ENCODE measurements at places on chromosomes 6 and 20.

- no peak for DNase-seq
These were observed 66.0 kb downstream of the KIZ start for GRCh38 chr20:21191839-21192238.

DNA sequence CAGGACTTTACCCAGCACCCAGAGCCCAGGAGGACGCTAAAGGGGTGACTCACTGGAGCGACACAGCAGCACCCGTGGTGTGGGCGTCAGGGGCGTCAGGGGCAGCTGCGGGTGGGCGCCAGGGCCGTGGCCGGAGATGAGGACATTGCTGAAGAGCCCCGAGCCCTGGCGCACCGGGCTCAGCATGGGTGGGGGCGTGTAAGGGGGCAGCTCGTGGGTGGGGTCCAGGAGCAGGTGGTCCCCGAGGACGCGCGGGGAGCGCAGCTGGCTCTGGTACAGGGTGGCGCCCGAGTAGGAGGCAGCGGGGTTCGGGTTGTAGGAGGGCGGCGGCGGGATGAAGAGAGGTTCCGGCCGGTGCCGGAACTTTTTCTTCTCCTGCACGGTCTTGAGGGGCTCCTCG lies 41.6 kb upstream of the MRPS10 start:
- no peak for DNase-seq

DNA sequence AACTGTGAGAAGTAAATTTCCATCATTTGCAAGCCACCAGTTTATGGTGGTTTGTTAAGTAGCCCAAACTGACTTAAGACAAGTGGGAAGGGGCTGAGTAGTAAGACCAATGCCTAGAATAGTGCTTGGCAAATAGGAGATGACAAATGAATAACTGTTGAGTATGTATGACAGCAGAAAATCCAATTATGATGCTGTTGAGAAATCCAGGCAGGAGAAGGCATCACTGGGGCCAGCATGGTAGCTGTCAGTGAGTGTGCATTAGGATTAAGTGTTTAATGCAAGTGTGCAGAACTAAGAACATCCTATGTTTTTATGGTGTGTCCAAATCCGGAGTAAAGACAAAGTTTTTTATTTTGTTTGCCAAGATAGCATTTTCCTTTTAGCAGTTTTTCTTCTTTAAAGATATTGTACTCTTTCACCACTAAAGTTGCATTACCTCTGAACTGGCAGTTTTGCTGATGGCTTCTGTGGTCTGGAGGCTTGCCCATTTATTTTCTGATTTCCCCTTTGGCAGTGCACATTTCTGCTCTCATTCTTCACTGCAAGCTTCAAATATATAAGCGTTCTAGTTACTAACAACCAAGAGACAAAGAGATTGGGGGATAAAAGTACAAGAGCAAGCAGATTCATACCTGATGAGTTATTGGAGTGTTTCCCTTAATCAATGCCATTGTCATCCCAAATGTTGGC lies 289.7 kb downstream of the KCNQ5 start:
- peak; percentile 74 for DNase-seq

GRCh38 chr6:111580826-111581505 lies 24.7 kb downstream of the TRAF3IP2 start:
- DNase-seq = no peak

- DNase-seq = no peak
These were observed 110.9 kb downstream of the RPP40 start for GRCh38 chr6:4892785-4893485.

- no peak for DNase-seq
These were observed 114.8 kb downstream of the FOXO3 start for GRCh38 chr6:108675226-108676200.

DNA sequence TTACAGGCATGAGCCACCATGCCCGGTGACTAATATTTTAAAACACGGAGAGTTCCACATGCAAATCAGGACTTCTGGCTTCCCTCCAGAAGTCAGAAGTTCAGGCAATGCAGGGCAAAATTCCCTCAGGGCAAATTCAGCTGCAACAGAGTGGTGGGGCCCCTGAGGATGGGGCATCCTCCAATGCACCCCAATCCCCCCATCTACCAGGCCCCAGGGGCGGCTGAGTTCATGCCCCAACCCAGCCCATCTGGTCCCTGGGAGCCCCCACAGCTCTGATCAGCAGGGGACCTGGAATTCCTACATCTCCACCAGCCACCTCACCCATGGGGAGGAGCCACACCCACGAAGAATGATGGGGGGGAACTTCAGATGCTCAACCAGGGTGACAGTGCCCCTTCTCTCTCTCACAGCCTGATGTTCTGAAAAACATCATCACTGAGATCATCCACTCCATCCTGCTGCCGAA lies 22.6 kb downstream of the BPIFB1 start:
- DNase-seq = no peak

DNA sequence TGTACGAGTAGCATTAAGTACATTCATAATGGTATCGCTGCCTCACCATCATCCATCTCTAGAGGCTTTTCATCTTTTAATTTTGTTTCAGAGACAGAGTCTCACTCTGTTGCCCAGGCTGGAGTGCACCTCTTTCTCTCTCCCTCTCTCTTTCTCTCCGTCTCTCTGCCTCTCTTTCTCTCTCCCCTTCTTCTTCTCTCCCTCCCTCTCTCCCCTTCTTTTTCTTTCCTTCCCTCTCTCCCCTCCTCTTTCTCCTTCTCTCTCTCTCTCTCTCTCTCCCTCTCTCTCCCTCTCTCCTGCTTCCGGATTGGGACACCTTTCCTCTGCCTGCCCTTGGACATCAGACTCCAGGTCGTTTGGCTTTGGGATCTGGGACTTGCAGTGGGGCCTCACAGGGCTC lies 17.6 kb upstream of the TAF4 start:
- no peak for DNase-seq

- no peak for DNase-seq
These were observed 175.1 kb downstream of the PLCB4 start for GRCh38 chr20:9243986-9244385.

DNA sequence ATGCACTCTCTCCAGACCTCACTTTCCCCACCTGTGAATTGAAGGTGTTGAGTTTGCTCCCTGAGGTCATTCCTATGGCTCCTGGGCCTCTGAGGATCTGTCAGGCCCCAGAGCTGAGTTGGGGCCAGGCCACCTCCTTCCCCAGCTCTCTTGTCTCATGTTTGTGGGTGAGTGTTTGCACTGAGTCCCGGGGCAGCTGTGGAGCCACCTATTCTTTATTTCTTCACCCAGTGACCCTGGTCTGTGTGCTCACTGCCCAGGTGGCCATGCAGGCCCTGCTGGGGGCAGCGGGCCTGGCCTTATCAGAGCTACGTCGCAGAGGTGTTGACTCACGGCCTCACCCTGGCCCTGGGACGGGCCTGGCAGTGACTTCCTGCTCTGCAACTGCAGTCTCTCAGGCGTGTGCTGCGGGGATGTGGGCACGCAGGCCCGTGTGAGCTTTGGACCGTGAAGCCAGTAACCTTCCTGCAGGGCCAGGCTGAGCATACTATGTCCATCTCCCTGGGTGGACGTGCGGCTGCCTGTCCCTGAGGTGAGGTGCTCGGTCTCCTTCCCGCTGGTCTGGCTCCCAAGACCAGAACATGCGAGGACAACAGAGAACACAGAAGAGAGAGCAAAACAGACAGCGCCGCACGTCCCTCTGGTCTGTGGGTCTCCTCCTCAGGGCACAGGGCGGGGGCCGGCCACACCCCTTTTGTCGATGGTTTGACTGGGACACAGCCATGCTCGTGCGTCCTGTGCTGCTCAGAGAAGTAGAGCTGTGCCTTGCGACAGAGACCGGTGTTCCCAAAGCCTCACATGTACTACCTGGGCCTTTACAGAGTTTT lies 12.1 kb downstream of the TMEM181 start:
- DNase-seq = no peak

GRCh38 chr6:154156135-154156896 lies 117.3 kb downstream of the OPRM1 start:
- peak; percentile 68 for DNase-seq

- no peak for DNase-seq
These were observed 172.3 kb downstream of the EPM2A start for GRCh38 chr6:145562771-145563615.

GRCh38 chr6:43124481-43124880 lies 46.6 kb upstream of the SRF start:
- no peak for DNase-seq

- no peak for DNase-seq
These were observed 52.8 kb downstream of the FOXC1 start for GRCh38 chr6:1662534-1662933.

DNA sequence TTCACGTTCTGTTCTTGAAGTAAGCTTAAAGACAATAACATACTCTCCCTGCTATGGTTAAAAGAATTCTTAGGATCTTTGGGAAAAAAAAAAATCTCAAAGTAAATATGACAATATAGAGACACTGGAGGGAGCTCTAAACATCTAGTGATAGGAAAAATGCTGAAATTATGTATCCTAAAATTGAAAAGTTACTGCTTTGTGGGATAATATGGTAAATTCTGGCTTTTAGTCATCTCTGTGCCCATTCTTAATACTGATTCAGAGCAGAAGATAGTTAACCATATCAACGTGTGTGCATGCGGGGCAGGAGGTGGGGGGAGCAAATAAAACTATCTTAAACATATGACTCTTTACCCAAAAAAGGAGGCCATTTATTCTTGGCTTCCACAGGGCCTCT lies 165.4 kb downstream of the GMPR start:
- no peak for DNase-seq

GRCh38 chr6:112372226-112372806 lies 25.2 kb downstream of the RFPL4B start:
- peak; percentile 3 for DNase-seq

DNA sequence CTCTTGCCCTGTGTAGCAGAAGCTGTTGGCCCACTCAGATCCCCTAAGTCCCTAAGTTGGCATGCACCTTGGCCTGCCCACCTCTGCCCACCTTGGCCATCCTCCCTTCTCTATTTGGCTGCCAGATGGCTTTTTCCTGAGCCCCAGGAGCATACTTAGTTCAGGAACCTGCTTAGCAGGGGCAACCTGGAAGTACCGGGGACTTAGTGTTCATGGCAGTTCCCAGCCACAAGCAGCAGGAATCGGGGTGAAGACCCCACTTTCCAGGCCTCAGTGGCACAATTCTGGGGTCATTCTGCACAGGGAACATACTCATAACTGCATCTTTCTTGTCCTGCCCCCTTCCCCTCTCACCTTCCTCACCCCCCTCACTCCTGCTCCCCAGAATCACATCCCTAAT lies 158.0 kb upstream of the PMEPA1 start:
- no peak for DNase-seq

- DNase-seq = peak; percentile 81
These were observed 580 bp upstream of the SYCP2 start for GRCh38 chr20:59933849-59934585.

DNA sequence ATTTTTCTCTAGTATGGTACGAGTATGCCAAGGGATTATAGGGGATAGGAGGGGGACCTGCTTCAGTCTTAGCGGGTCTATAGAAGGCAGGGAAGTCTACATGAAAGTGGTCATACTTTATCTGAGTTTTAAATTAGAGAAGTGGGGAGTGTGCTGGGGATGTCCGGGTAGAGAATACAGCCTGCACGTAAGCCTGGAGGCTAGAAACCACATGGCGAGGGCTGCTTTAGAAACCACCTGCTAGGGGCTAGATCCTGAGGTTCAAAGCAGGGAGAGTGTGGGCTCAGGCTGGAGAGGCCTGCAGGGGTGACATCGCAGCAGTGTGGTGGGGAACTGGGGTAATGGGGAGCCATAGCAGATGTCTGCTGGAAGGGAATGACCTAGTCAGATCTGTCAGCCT lies 85.2 kb downstream of the VEGFA start:
- no peak for DNase-seq

GRCh38 chr6:154210678-154211077 lies 145.9 kb downstream of the IPCEF1 start:
- DNase-seq = no peak

- no peak for DNase-seq
These were observed 57.2 kb downstream of the PRKN start for GRCh38 chr6:162670345-162670744.

DNA sequence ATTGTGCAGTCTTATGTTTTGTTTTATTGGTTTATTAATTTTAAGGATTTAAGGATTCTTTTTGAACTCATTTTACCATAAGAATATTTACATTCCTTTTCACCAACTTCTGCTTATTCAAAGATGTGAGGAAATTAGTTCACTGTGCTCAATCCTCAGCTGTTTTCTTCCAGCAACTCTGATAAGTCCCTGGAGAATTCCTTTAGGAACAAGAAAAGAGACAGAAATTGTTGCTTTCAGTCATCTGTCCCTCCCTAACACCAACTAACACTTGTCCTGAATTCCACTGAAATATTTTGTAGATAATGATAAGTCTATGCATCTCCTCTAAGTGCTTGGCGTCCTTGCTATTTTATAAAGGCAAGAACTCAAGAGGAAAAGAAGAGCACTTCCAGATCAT lies 334.8 kb upstream of the MARCKS start:
- no peak for DNase-seq

- no peak for DNase-seq
These were observed 74.7 kb upstream of the TMEM170B start for GRCh38 chr6:11462742-11463397.

DNA sequence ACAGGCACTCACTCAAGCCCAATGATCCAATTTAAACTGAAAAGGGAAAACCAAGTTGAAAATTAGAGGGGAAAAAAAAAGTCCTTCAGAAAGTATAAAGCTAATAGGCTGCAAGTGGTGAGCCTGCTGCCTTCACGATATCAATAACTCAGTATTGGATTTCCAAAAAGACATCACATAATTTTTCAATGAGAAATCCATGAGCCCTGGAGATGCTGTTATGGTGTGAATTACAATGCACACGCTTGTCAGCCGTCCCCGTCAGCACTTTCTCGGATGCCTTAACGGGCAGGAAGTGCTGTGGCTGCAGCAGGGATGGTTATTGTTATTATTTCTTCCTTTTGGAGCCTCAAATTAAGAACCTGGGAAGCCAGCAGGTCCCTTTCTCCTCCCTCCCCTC lies 138.5 kb downstream of the DHX35 start:
- no peak for DNase-seq

- DNase-seq = peak; percentile 16
These were observed 53.1 kb upstream of the EIF2S2 start for GRCh38 chr20:34165018-34165619.

GRCh38 chr6:33672808-33673207 lies 38.7 kb downstream of the UQCC2 start:
- DNase-seq = no peak

GRCh38 chr6:97066056-97066455 lies 141.5 kb downstream of the KLHL32 start:
- no peak for DNase-seq

- no peak for DNase-seq
These were observed 124.1 kb downstream of the PREX1 start for GRCh38 chr20:48703511-48704219.

GRCh38 chr20:58461104-58461503 lies 54.1 kb downstream of the APCDD1L start:
- no peak for DNase-seq

- DNase-seq = no peak
These were observed 39.6 kb downstream of the GRIK2 start for GRCh38 chr6:101433141-101433540.

DNA sequence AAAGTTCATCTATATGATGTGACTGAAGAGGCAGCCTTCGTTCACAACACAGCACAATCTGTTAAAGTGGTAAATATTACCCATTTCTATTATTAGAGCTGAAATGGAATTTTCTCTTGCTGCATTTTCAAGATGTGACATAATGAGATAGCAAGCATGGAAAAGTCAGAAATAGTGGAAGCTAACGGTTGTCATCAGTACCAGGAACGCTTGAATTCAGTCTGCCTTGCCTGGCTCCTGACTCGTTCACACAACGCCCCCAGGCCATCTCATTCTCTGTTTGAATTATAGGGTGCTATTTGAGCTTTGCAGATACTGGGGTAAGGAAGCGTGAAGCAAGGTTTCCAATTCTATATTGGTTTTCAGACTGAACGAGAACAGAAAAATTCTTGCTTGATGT lies 116.5 kb upstream of the MAP3K7 start:
- DNase-seq = no peak

GRCh38 chr20:19692100-19692499 lies 66.0 kb upstream of the RIN2 start:
- DNase-seq = no peak

GRCh38 chr6:41247882-41248705 lies 19.9 kb downstream of the TREML4 start:
- DNase-seq = no peak

All from KBM-7 (cell line).